ENCODE measurements at places on chromosomes 2 and 18. TPM values are rescaled to one million over a fixed set of nuclear protein-coding genes. Genes with fewer than 3 reads are reported as not detected.

DNA sequence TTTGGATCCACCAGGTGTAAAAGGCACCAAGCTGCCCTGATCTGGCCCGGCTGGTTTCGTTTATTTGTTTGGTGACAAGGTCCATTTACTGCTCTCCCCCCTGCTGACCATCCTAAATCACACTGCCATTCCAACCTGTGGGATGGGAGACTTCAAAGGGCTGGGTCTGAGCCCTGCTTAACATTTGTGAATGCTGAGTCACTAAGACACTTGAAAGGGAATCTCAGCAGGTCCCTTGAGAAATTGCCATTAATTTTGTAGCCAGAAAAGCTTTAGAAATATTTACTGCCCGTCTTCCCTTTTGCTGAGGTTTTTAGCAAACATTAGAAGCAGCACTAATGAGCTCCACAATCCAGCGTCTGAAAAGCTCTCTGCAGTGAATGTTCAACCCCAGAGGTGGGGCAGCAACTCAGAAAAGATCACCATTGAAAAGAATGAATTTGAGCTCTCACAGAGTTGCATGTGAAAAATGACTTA is 133.8 kb downstream of the ARL4C start:
- H3K36me3 ChIP-seq = no peaks in the 10 kb centered on the region
- peaks cover 10% of the 10 kb centered on the region for H3K4me1 ChIP-seq
- no peaks in the 10 kb centered on the region for H3K27me3 ChIP-seq
- no peak overlapping the region for H3K4me3 ChIP-seq

- H3K4me1 ChIP-seq = peaks cover 2% of the 10 kb centered on the region
- DNase-seq = no peak
- H3K4me3 ChIP-seq = no peak overlapping the region
- no peaks in the 10 kb centered on the region for H3K36me3 ChIP-seq
Observed at GRCh38 chr2:64823794-64824193, 165.4 kb upstream of the SLC1A4 start.

DNA sequence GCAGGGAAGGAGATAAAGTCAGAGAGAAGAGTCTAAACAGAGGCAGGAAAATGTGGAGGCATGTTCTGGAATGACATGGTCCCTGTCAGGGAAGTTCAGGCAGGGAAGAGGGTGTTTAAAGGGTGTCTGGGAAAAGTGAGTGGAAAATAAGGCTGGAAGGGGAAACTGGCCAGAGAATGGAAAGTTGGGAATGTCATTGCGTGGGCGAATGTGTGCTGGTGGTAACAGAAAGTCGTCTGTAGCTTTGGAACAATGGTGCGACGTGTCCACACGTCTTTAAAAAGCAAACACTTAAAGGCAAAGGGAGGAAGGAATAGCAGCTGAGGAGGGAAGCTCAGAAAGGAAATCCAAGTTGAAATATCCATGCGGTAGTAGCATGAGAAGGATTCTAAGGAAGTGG is 469.5 kb upstream of the SALL3 start:
- H3K27ac ChIP-seq = no peak overlapping the region
- no peaks in the 10 kb centered on the region for H3K36me3 ChIP-seq
- H3K4me3 ChIP-seq = no peak overlapping the region
- no peaks in the 10 kb centered on the region for H3K27me3 ChIP-seq
- DNase-seq = no peak

- DNase-seq = no peak
- no peaks in the 10 kb centered on the region for H3K4me1 ChIP-seq
- H3K27me3 ChIP-seq = no peaks in the 10 kb centered on the region
- H3K4me3 ChIP-seq = no peak overlapping the region
- H3K27ac ChIP-seq = no peak overlapping the region
Observed at GRCh38 chr2:212531499-212531898, 7.1 kb downstream of the ERBB4 start.

IL36A gene
- not detected for total RNA-seq

SMARCAL1 gene
- total RNA-seq = 15.3 TPM

GRCh38 chr18:58865701-58866065 is 1.0 kb downstream of the ZNF532 start:
- no peak overlapping the region for H3K4me3 ChIP-seq
- peak overlapping the region; percentile 98 for H3K27ac ChIP-seq
- DNase-seq = no peak
- peaks cover 12% of the 10 kb centered on the region for H3K4me1 ChIP-seq

GRCh38 chr18:39793609-39794008 is 2161.4 kb upstream of the PIK3C3 start:
- no peak overlapping the region for H3K27ac ChIP-seq
- no peaks in the 10 kb centered on the region for H3K27me3 ChIP-seq
- DNase-seq = no peak
- no peaks in the 10 kb centered on the region for H3K4me1 ChIP-seq

STON1 gene
- 34.0 TPM for total RNA-seq

DNA sequence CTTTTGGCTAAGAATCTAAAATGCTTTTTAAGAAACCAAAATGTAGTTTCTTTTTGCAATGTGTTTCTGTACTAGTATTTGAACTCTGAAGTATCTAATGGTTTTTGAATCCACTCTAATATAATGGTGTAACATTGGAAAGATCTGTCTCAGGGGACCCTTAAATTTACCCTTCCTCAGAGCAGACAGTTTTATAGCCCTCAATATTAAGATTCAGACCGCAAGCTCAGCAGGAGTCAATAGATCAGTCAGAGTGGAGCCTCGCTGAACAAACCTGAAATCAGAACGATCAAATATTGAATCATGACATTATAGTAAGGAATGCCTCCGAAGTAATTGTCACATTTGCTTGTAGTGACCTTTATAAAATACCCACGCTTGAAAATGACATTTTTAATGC is 18.3 kb downstream of the SGPP2 start:
- no peak overlapping the region for H3K4me3 ChIP-seq
- DNase-seq = no peak
- H3K4me1 ChIP-seq = no peaks in the 10 kb centered on the region
- H3K36me3 ChIP-seq = no peaks in the 10 kb centered on the region
- no peaks in the 10 kb centered on the region for H3K27me3 ChIP-seq

DNA sequence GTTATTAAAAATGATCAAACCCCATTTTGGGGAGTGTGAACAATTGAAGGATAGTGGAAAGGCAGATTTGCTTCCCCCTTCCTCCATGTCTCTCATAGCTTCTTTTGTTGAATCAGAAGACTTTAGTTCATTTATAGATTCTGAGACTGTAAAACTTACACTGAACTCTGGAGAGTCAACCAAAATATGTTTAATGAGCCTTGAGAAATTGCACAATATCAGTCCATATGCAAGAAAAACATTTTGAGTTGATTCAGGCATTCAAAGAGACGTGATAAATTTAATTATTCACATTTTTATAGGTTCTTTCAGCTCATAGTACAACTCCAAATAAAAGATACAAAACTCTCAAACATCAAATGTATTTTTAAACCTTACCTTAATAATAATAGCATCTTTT is 354.4 kb upstream of the SPRED2 start:
- H3K27me3 ChIP-seq = no peaks in the 10 kb centered on the region
- H3K27ac ChIP-seq = no peak overlapping the region
- no peaks in the 10 kb centered on the region for H3K36me3 ChIP-seq
- no peaks in the 10 kb centered on the region for H3K4me1 ChIP-seq
- DNase-seq = no peak
- H3K4me3 ChIP-seq = no peak overlapping the region

DNA sequence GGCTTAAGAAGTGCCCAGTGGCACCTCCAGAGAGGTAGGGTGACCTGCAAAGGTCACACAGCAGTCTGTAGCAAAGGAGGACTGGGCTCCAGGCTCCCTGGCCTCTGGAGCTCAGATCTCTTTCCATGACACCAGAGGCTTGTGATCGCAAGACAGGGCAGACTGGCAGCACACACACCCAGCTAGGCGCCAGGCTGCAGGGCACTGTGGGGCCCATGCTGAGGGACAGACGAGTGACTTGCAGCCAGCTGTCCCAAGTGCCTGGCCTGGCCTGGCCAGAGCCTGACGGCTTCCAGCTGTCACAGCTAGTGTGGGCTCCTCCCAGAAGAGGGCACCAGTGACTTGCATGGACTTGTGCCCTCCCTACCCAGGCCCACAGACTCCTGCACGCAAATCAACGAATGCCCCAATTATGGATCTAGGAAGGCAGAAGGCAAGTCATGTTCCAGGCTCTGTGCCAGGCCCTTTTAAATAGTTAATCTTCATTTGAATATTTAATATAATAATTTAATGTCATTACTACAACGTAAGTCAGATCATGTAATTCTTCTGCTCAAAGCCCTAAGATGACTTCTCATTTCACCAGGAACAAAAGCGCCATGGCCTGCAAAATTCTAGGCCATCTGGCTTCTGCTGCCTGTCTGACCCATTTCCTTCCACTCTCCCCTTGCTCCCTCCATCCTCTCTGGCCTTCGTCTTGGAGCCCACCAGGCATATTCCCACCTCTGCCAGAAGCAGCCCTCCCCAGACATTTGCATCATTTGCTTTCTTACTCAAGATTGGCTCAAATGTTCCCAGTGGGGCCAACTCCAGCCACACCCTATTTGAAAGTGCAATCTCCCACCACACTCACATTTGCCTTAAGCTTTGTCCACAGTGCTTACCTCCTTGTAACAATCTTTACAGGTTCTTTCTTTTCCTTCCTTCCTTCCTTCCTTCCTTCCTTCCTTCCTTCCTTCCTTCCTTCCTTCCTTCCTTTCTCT is 3.7 kb upstream of the SPEG start:
- H3K27ac ChIP-seq = no peak overlapping the region
- H3K4me3 ChIP-seq = no peak overlapping the region

CYS1 gene
- total RNA-seq = 5.2 TPM

GRCh38 chr2:118747066-118747465 is 100.4 kb downstream of the EN1 start:
- H3K27ac ChIP-seq = no peak overlapping the region
- H3K27me3 ChIP-seq = no peaks in the 10 kb centered on the region
- no peak for DNase-seq
- no peaks in the 10 kb centered on the region for H3K4me1 ChIP-seq

DNA sequence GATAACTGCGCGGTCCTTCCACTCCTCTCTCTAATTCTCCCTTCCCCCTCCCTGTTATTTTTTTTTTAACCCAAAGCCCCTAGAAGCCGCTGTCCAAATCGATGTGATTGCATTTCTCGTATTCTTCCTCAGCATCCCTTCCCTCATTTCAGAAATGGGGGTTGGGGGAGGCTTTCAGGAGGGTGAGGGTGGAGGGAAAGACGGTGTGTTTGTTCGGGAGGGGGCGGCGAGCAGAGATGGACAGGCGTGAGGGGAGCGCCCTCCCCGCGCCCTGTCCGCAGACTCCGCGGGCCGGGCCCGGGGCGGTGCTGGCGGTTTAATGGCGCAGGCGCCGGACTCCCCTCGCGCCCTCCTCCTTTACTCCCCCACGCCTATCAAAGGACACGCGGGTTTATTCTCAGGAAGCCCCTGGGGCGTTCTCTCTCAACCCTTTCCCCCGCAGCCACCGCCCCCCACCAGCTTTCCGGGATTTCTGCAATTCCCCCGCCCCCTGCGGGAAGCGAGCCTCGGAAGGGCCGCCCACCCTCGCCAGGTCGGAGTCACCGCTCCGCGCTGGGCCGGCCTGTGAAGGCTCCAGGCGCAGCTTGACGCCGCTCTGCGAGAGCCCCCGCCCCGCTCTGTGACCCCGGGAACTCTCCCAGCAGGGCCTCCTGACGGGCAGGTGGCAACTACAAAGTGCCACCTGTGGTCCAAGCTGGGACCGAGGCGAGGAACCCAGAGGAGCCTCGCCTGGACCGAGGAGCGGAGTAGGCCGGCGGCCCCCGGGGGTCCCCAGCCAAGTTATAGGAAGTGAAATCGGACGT is 981 bp downstream of the ST8SIA3 start:
- DNase-seq = no peak
- H3K27me3 ChIP-seq = peaks cover 24% of the 10 kb centered on the region
- H3K4me1 ChIP-seq = no peaks in the 10 kb centered on the region
- no peak overlapping the region for H3K27ac ChIP-seq

EPAS1 gene
- 356 TPM for total RNA-seq

PRSS56 gene
- total RNA-seq = not detected

TAF1B gene
- total RNA-seq = 16.0 TPM

GRCh38 chr2:190318931-190319554 is 583 bp downstream of the HIBCH start:
- H3K27me3 ChIP-seq = no peaks in the 10 kb centered on the region
- H3K4me1 ChIP-seq = no peaks in the 10 kb centered on the region
- no peaks in the 10 kb centered on the region for H3K36me3 ChIP-seq
- peak overlapping the region; percentile 93 for H3K27ac ChIP-seq
- peak; percentile 13 for DNase-seq

TMEM178A gene
- 2.6 TPM for total RNA-seq

GRCh38 chr2:233464531-233465240 is 101.9 kb downstream of the USP40 start:
- no peaks in the 10 kb centered on the region for H3K36me3 ChIP-seq
- no peak for DNase-seq
- peaks cover 4% of the 10 kb centered on the region for H3K4me1 ChIP-seq
- H3K27me3 ChIP-seq = no peaks in the 10 kb centered on the region
- H3K27ac ChIP-seq = no peak overlapping the region

GRCh38 chr2:132991471-132992045 is 321.6 kb upstream of the LYPD1 start:
- H3K27me3 ChIP-seq = no peaks in the 10 kb centered on the region
- no peak overlapping the region for H3K4me3 ChIP-seq
- H3K27ac ChIP-seq = no peak overlapping the region

DNA sequence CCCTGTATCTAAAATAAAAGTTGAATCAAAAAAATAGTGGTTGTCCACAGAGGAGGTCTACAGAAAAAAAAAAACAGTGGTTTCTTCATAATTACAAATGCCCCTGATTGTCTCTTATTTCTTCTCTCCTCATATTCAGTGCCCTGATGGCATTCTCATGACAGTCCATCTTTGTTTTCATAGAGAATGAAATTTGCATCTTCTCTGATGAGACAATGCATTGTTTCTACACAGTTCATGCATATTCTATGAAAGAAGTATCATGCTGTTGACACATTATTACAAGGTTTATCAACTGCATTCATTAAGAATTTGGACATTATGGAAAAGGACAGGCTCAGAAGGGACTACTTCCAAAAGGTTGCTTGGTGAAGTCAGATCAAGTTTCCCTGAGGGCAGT is 59.5 kb downstream of the LHCGR start:
- no peak overlapping the region for H3K4me3 ChIP-seq
- H3K27ac ChIP-seq = no peak overlapping the region
- H3K36me3 ChIP-seq = no peaks in the 10 kb centered on the region
- no peaks in the 10 kb centered on the region for H3K4me1 ChIP-seq

SCN7A gene
- 6.3 TPM for total RNA-seq

DNA sequence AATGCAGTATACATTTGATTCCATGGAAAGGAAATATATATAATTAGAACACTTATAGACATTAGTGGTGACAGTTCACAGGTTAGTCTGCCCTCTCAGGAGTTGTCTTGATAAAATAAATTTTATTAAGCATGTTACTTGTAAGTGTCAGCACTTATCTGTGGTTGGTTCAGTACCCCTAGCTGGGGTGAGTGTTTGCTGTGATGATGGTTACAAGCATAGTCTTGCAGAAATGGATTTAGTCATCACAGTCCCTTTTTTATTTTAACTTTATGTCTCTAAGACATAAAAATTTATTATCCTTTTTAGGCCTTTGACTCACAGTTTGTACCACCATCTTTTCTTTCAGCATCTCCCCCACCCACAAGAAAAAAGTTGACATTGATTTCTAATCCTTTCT is 52.1 kb downstream of the NCK2 start:
- no peak for DNase-seq
- H3K36me3 ChIP-seq = no peaks in the 10 kb centered on the region
- H3K27me3 ChIP-seq = no peaks in the 10 kb centered on the region
- H3K4me1 ChIP-seq = no peaks in the 10 kb centered on the region
- H3K4me3 ChIP-seq = no peak overlapping the region
- no peak overlapping the region for H3K27ac ChIP-seq

All from prostate gland (tissue), 2 donors.